ENCODE measurements at places on chromosomes 6 and 20.
A peak's percentile ranks its signal among the peaks of the same experiment; 100 is the strongest.

- DNase-seq = no peak
Measured at GRCh38 chr20:37249304-37249703, 12.3 kb downstream of the GHRH start.

DNA sequence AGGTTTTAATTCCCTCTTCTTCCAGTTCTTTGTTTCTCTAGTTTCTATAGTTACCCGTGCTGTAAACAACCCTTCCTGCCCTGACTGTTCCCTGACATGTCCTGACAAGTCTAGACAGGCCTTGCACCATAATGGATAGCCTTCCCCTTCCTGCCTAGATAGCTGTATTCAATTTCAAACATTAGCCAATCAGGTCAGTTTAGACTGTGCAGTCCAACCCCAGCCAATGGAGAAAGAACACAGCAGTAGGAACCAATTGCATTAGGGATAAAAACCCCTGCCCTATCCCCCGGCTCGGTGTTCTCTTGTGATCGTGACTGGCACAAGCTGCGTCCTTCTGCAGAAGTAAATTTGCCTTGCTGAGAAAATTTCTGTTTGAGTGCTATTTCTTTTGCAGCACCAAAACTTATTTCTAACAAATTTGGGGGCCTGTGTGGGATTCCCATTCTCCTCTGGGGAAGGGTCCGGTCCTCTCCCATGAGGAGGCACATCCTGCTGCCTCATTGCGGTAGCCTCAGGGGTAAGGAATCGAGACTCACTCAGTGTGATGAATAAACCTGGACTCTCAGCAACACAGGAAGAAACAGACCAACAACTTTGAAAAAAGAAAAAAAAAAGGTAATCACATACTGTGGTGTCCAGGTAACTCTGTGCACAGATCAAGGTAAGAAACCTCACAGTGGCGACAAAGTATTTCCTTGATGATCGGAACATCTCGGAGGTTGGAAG, 248.7 kb upstream of the ECI2 start:
- no peak for DNase-seq

GRCh38 chr6:46015119-46015968, at the start of gene CLIC5:
Gene CLIC5, minus strand, starts transcription at chr6:46015860. Its CDS starts 318 bp downstream, at chr6:46015542.
- DNase-seq = peak; percentile 53

GRCh38 chr6:74971633-74972032, 234.2 kb downstream of the COL12A1 start:
- no peak for DNase-seq

DNA sequence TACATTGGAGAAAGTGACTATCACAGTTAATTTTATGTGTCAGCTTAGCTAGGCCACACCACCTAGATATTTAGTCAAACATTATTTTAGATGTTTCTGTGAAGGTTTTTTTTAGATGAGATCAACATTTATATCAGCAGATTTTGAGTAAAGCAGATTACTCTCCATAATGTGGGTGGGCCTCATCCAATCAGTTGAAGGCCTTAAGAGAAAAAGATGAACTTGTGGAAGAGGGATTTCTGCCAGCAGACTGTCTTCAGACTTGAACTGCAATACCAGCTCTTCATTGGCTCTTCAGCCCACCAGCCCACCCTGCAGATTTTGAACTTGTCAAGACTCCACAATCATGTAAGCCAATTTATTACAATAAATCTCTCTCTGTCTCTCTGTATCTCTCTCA, 25.1 kb upstream of the FBXO30 start:
- no peak for DNase-seq

- DNase-seq = peak; percentile 38
Measured at GRCh38 chr6:34247481-34248197, 1.2 kb downstream of the SMIM29 start.

GRCh38 chr20:49969946-49970345, 12.8 kb upstream of the SNAI1 start:
- DNase-seq = no peak

- no peak for DNase-seq
Measured at GRCh38 chr6:32603888-32604287, 14.2 kb upstream of the HLA-DRB1 start.

DNA sequence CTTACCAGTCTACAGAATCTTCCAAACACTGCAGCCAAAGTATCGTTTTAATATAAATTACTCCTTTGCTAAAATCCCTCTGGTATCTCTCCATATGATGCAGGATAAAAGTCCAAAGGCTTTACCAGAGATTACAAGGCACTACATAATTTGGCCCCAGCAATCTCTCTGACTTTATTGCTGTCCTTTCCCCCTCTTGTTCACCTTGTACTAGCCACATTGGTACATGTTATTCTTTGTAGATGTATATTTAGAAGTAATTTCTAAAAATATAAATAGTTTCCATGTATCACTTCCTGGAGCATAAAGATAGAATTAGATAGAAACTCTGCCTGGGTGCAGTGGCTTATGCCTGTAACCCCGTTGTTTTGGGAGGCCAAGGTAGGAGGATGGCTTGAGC, 28.7 kb upstream of the FAM83B start:
- DNase-seq = no peak

DNA sequence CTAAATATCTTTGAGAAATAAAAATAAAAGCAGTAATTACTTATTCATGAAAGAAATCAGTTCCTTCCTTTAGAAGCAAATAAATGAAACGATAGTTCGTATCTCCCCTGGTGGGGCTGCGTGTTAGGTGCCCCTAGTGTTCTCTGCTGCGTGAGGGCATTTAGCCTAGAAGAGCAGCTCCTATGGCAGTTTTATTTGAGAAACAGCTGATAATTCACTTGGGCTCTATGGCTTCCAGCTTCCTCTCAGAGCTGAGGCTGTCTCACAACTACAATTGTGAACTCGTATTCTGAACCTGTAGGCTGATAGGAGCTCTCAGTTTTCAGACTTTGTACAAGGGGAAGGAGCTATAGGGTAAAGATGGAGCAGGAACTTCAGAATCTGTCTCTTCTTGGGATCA, 540.0 kb upstream of the MAP3K7 start:
- DNase-seq = no peak

- DNase-seq = no peak
Measured at GRCh38 chr6:143490244-143490643, 21.3 kb downstream of the FUCA2 start.

DNA sequence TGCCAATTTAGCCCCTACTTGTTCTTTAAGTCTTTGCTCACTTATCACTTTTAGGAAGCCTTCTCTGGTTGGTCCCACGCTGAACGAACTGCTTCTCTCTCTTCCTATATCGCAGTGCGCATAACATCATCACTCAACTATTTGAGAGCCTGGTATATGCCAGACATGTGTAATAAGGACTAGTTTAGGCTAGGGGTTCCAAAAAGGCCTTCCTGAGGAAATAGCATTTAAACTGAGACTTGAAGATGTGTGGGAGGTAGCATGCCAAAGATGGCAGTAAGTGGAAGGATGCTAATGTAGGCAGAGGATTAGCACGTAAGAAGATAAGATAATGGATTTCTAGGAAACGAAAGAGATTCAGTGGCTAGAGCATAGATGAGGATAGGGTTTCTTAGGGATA, 4.8 kb downstream of the CCDC28A start:
- no peak for DNase-seq

- DNase-seq = no peak
Measured at GRCh38 chr6:126388104-126388598, 48.2 kb downstream of the CENPW start.

GRCh38 chr6:34357937-34358336, 34.5 kb downstream of the NUDT3 start:
- DNase-seq = no peak

DNA sequence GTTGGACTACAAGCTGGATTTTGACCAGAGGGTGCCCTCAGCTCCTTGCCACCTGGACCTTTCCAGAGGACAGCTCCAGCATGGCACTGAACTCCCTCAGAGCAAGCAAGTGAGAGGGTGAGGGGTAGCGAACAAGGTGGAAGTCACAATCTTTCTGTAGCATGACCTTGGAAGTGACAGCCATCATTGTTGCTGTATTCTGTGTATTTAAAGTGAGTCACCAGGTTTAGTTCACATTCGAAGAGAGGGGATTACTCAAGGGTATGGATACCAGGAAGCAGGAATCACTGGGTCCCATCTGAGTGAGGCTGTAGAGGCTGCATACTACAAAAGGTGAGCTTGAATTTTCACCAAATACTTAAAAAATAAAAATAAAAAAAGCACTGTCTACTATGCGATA, 280.0 kb upstream of the SPTLC3 start:
- DNase-seq = no peak

GRCh38 chr6:70524721-70525286, 41.9 kb upstream of the SDHAF4 start:
- DNase-seq = no peak

- DNase-seq = no peak
Measured at GRCh38 chr6:53009056-53009455, 14.0 kb upstream of the GSTA4 start.

GRCh38 chr20:12068121-12068520, 150.4 kb downstream of the BTBD3 start:
- no peak for DNase-seq

- DNase-seq = no peak
Measured at GRCh38 chr6:157188213-157188612, 135.1 kb downstream of the TMEM242 start.

GRCh38 chr6:125392682-125393081, 90.9 kb upstream of the HDDC2 start:
- DNase-seq = no peak

DNA sequence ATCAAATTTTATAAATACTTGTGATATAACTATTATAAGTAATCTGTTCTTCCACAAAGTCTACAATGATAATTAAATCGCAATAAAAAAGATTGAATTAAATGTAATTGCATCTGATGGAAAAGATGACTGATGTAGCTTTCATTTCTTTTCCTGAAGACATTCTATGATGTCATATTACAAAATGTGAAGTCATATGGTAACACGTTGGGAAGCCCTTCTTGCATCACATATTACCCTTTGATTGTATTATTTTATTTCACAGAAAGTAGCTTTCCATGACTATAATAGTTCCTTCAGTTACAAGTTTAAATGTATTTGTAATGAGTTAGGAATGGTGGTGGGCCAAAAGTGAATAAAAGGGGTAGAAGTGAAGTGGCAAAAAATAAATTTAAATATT, 19.0 kb upstream of the OR2B2 start:
- no peak for DNase-seq

DNA sequence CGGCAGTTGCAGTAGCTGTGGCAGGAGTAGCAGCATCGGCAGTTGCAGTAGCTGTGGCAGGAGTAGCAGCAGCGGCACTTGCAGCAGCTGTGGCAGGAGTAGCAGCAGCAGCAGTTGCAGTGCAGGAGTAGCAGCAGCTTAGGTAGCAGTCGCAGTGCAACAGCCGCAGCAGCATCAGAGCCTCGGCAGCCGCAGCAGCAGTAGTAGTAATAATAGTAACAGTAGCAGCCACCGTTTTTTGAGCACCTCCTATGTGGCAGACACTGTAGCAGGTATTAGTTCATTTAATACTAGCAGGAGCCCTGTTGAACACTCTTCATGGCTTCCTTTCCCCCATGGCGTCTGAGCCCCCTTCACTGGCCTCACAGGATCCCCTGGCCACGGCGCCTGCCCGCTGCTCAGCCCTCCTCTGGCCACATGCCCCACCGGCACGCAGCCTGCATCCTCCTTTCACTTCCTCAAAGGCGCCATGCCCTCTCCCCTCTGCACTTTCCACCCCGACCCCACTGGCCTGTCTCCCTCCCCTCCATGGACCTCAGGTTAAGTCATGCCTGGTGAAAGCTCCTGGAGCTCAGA, 19.1 kb upstream of the IRF4 start:
- DNase-seq = no peak

- DNase-seq = no peak
Measured at GRCh38 chr20:5630071-5630470, 120.1 kb upstream of the SHLD1 start.

- DNase-seq = peak; percentile 53
Measured at GRCh38 chr20:49999329-49999728, 16.5 kb downstream of the SNAI1 start.
